Ascending aorta (tissue), 2 donors: ENCODE measurements at places on chromosomes 3 and 15.

DNA sequence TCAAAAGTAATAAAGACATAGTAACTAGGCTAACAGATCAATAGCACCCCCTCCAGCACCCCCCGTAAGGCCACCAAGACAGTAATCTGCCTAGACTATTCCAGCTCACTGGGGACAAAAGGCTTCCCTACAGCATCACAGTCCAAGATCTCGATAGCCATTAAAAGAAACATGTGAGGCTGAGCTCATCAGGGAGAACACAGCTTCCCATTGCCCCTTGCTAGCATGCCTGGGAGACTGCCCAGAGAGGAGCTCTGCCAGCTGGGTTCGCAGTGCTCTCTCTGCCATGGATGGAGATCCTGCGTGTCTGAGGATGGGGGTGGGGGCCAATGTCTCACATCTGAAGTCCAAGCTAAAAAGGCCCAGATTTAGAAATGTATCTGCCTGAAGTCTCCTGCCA is 17.8 kb downstream of the LRIG1 start:
- H3K27me3 ChIP-seq, result no peaks in the 10 kb centered on the region
- H3K4me1 ChIP-seq, result peaks cover 19% of the 10 kb centered on the region
- peak; percentile 91 for DNase-seq
- peak overlapping the region; percentile 90 for H3K27ac ChIP-seq

GRCh38 chr3:178140531-178141304 is 395.5 kb upstream of the KCNMB2 start:
- no peak for DNase-seq
- no peaks in the 10 kb centered on the region for H3K27me3 ChIP-seq
- no peak overlapping the region for H3K27ac ChIP-seq
- no peaks in the 10 kb centered on the region for H3K36me3 ChIP-seq
- H3K4me1 ChIP-seq, result no peaks in the 10 kb centered on the region

DNA sequence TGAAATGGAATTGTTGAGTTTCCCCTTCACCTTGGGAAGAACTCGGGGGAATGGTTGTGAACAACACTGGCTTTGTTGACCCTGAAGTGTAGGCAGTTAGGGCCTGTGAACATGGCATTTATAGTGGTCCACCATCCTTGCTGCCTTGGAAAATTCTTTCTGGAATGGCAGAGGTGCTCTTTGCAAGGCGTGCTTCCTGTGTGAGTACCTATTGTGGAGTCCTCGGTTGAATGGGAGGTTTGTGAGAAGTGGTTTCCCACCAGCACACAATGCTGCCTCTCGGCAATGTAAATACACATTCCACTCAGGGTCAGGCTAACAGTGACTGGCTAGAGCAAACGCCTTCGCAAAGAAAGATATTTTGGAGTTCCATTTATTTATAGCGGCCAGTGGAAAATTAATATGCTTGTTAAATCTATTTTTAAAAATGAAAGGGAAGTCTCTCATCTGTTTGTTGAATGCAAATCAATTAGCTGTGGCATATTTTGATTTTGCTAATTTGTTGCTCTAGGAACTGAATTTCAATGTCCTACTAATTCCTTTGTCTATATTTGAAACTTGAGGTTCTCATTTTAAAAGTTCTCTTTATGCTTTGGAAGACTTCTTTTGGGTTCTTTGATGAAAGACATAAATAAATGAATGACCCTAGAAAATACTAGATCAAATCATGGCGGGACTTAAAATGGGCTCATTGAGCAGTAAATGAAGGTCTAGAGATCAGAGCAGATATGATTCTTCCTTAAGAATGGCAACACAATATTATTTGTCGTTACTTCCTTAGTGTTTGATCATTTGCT is 59.5 kb downstream of the FNDC3B start:
- peaks cover 47% of the 10 kb centered on the region for H3K4me1 ChIP-seq
- DNase-seq, result no peak
- H3K27ac ChIP-seq, result peak overlapping the region; percentile 51
- H3K27me3 ChIP-seq, result no peaks in the 10 kb centered on the region

DNA sequence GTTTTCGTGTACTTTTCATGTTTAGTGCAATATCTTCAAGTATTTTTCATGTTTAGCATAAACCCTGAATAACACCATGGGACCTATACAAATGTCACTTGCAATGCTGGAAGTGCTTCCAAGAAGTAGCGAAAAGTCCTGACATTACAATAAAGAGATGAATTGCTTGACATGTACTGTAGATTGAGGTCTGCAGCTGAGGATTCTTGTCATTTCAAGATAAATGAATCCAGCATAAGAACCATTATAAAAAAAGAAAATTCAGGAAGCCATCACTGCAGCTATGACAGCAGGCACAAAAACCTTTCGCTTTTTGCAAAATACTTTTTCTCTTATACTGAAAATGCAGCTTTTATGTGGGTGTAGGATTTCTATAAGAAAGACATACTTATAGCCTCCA is 37.4 kb downstream of the IFT57 start:
- DNase-seq, result no peak
- H3K36me3 ChIP-seq, result no peaks in the 10 kb centered on the region
- H3K27ac ChIP-seq, result no peak overlapping the region
- H3K4me3 ChIP-seq, result no peak overlapping the region

- H3K4me1 ChIP-seq, result peaks cover 12% of the 10 kb centered on the region
- H3K4me3 ChIP-seq, result peak overlapping the region; percentile 95
- peak overlapping the region; percentile 94 for H3K27ac ChIP-seq
Measured at GRCh38 chr15:47715856-47716445, 1.4 kb upstream of the SEMA6D start.

- H3K36me3 ChIP-seq, result no peaks in the 10 kb centered on the region
- H3K4me3 ChIP-seq, result no peak overlapping the region
- DNase-seq, result no peak
Measured at GRCh38 chr15:39127925-39128617, 452.8 kb upstream of the THBS1 start.

DNA sequence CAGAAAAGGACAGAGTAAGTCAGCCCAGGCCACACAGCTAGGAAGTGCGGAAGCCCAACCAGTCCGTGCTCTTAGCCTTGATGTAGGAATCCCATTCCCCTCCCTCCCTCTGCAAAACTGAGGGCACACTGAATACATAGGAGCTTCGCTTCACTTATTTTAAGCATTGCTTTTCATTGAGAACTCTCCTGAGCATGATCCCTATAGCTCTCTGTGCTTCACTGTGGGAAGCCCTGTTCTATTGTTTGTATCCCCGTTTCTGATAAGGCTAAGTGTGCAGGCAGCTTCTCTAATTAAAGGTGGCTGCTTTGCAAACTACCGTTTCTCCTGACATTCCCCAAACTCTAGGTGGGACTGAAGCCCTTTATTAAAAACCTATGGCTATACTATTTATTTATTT is 29.9 kb downstream of the IL5RA start:
- no peak for DNase-seq
- no peaks in the 10 kb centered on the region for H3K27me3 ChIP-seq

DNA sequence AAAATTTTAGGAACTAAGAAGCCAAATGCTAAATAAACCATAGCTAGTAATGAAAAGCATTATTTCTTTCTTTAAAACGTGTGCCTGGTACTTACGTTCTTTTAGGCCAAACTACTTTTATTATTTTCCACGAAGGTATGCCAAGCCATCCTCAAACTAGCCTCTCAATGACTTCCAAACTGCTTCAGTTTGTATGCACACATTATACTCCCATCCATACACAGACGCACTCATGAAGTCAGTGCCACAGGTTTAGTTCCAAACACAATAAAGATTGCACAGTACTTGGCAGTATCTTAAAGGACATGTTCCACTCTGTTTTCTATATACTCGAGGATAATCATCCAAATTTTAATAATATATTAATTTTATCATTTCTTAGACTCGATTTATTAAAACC is 609.2 kb upstream of the ZNF385D start:
- no peaks in the 10 kb centered on the region for H3K4me1 ChIP-seq
- no peaks in the 10 kb centered on the region for H3K36me3 ChIP-seq
- no peak overlapping the region for H3K4me3 ChIP-seq
- no peak for DNase-seq

- no peaks in the 10 kb centered on the region for H3K27me3 ChIP-seq
- H3K36me3 ChIP-seq, result no peaks in the 10 kb centered on the region
- no peak for DNase-seq
- H3K4me1 ChIP-seq, result no peaks in the 10 kb centered on the region
Measured at GRCh38 chr3:140391061-140391460, 286.8 kb upstream of the TRIM42 start.

DNA sequence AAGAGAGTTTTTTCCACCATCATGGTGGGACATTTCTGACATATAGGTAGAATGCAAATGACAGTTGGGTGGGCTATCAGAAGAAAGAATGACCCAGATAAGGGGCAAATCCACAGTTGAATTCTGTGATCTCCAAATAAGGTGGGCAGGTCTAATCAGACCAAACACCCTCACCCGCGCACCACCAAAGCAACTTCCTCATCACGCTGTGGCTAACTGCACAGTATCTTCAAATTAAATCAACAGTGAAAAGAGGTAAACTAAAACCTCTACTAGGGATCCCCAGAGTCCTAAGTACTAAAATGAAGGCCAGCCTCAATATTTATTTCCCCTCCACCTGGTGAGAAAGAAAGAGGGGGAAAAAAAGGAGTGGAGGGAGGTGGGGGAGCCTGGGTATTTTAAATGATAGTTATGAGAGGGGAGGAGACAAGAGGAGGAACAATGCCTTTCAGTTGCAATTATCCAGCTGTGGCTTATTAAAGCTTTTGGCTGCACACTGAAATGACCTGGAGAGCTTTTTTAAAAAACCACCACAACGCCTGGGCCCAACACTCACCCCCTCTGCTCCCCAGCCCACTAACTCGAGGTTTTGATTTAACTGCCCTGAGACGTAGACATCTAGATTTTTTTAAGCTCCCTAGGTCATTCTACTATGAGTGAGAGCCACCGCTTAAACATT is 61.0 kb downstream of the LRIG1 start:
- no peak overlapping the region for H3K4me3 ChIP-seq
- no peaks in the 10 kb centered on the region for H3K27me3 ChIP-seq
- no peak for DNase-seq
- H3K4me1 ChIP-seq, result peaks cover 13% of the 10 kb centered on the region
- no peak overlapping the region for H3K27ac ChIP-seq
- no peaks in the 10 kb centered on the region for H3K36me3 ChIP-seq

- no peak for DNase-seq
- H3K27ac ChIP-seq, result no peak overlapping the region
- no peak overlapping the region for H3K4me3 ChIP-seq
- no peaks in the 10 kb centered on the region for H3K4me1 ChIP-seq
Measured at GRCh38 chr3:30944124-30944523, 49.7 kb upstream of the GADL1 start.

- peaks cover 21% of the 10 kb centered on the region for H3K4me1 ChIP-seq
- H3K27ac ChIP-seq, result peak within 1 kb of the TSS; percentile 27
- peaks cover 5% of the 10 kb centered on the region for H3K27me3 ChIP-seq
- H3K36me3 ChIP-seq, result no peaks in the 10 kb centered on the region
Measured at GRCh38 chr3:197029511-197030167, at the start of gene MELTF. Gene MELTF, minus strand, starts transcription at chr3:197029817. Its CDS starts 115 bp downstream, at chr3:197029702.

- H3K27me3 ChIP-seq, result no peaks in the 10 kb centered on the region
- no peak for DNase-seq
- H3K27ac ChIP-seq, result no peak overlapping the region
- H3K4me3 ChIP-seq, result no peak overlapping the region
- H3K4me1 ChIP-seq, result no peaks in the 10 kb centered on the region
- no peaks in the 10 kb centered on the region for H3K36me3 ChIP-seq
Measured at GRCh38 chr3:172087602-172088580, 48.5 kb downstream of the FNDC3B start.

DNA sequence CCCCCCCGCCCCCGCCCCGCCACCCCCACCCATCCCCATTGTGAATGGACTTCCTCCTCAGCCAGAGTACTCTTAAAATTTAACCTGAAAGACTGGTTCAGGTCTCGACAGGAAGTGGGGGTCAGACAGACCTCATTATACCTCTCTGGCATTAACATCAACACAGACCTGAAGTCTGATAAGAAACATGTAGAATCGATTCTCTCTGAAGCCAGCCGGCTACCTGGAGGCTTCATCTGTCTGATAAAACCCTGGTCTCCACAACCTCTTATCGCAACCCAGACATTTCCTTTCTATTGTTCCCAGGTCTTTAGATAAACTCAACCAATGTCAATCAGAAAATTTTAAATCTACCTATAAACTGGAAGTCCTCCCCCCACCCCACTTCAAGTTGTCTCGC is 42.6 kb downstream of the SLCO2A1 start:
- DNase-seq, result no peak
- H3K27ac ChIP-seq, result no peak overlapping the region
- H3K27me3 ChIP-seq, result no peaks in the 10 kb centered on the region
- H3K4me3 ChIP-seq, result no peak overlapping the region
- no peaks in the 10 kb centered on the region for H3K4me1 ChIP-seq

GRCh38 chr15:50979041-50979440 is 70.6 kb downstream of the AP4E1 start:
- no peaks in the 10 kb centered on the region for H3K4me1 ChIP-seq
- H3K36me3 ChIP-seq, result peaks cover 15% of the 10 kb centered on the region
- DNase-seq, result no peak
- H3K27me3 ChIP-seq, result no peaks in the 10 kb centered on the region

DNA sequence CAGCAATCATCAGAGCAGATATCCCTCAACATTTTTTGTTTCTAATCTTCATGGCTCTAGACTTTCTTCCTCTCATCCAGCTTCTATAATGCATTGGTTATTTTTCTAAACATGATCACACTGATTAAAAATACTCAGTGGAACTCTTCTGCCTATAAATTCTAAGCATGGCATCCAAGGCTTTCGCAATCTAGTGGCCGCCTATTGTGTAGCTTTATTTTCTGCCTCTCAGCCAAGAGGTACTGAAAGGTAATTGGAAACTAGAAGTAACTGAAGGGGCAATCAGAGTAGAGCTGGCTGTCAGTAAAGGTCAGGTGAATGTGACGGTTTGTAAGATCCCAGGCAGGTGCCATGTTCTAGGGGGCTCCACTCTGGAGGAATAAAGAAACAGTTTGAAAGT is 33.4 kb downstream of the OXSM start:
- H3K27me3 ChIP-seq, result no peaks in the 10 kb centered on the region
- H3K27ac ChIP-seq, result no peak overlapping the region
- H3K4me3 ChIP-seq, result no peak overlapping the region
- DNase-seq, result no peak
- H3K4me1 ChIP-seq, result no peaks in the 10 kb centered on the region

DNA sequence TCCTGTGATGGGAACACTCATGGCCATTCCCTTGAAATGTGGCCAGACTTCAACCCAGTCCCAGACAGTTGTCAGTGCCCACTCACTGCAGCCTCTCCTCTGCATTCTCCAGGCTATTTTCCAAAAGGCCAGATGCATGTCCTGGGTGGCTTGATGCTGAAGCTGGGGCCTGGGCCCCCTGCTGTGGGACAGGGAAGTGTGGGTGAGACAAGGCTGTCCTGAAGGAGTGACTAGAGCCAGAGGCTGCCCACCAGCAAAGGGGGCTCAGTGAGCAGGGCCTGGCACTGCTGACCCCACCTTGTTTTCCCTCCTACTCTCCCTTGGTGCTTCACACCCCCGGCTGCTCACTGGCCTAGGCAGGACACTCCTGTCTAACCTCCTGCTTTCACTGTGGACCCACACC is 11.9 kb downstream of the CISH start:
- H3K36me3 ChIP-seq, result no peaks in the 10 kb centered on the region
- no peaks in the 10 kb centered on the region for H3K27me3 ChIP-seq
- peaks cover 16% of the 10 kb centered on the region for H3K4me1 ChIP-seq
- no peak overlapping the region for H3K4me3 ChIP-seq
- H3K27ac ChIP-seq, result peak overlapping the region; percentile 94
- DNase-seq, result no peak
